ENCODE measurements at places on chromosomes 12 and 14.
A peak's percentile ranks its signal among the peaks of the same experiment; 100 is the strongest.

- H3K4me1 ChIP-seq, result peaks cover 19% of the 10 kb centered on the region
- peaks cover 23% of the 10 kb centered on the region for H3K36me3 ChIP-seq
- no peak overlapping the region for H3K4me3 ChIP-seq
- H3K27me3 ChIP-seq, result no peaks in the 10 kb centered on the region
Observed at GRCh38 chr12:6887460-6887859, 14.4 kb upstream of the SPSB2 start.

DNA sequence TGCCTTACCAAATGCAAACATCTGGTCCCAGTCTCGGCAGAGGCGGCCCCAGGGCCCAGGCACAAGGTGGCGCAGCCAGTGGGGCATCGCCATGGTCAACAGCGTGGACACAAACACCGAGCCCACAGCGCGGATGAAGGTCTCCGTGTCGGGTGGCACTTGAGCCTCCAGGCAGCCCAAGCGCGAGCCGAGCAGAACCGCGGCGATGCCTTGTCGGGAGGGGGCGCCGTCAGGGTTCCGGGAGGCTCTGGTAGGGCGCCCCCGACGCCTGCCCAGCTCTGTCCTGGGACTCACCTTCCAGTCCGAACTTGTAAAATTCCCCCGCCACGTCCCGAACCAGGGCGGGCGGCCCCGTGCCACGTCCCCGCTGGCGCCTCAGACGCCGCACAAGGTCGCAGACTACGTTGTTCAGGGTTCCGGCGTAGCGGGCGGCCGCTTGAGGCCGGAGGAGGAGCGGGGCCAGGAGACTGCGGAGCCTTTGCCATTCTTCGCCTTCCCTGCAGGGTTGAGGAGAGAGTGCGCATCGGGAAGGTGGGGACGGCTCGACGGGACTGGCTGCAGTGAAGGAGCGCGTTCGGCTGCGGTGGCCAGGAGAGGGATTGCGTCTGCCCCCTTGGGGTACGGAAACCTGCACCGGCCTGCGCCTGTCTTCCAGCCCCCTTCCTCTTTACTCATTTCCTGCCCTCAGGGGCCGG lies 1.7 kb downstream of the CYP27B1 start:
- peak overlapping the region; percentile 93 for H3K4me3 ChIP-seq
- H3K27ac ChIP-seq, result peak overlapping the region; percentile 85
- H3K27me3 ChIP-seq, result peaks cover 8% of the 10 kb centered on the region
- peak; percentile 88 for DNase-seq
- H3K4me1 ChIP-seq, result peaks cover 36% of the 10 kb centered on the region

DNA sequence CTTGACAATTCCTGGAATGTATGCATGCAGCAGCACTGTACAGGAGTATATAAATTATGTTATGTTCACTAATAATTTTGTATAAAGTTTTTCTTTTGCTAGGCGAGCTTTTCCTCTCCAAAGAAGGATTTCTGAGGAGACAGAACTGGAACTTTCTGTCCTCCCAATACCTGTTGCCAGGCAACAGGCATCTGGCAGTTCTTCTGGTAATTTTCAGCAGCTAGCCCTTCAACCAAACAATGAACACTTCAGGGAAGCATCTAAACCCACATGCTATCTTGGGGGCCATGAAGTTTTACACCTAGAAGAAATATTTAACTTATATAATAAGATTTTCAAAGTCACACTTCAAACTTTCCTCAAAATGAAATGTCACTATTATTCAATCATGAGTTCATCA lies 162.9 kb upstream of the SYT10 start:
- no peaks in the 10 kb centered on the region for H3K27me3 ChIP-seq
- H3K27ac ChIP-seq, result no peak overlapping the region
- H3K4me3 ChIP-seq, result no peak overlapping the region
- no peaks in the 10 kb centered on the region for H3K4me1 ChIP-seq
- no peaks in the 10 kb centered on the region for H3K36me3 ChIP-seq
- no peak for DNase-seq

- no peak overlapping the region for H3K4me3 ChIP-seq
- H3K27me3 ChIP-seq, result peaks cover 2% of the 10 kb centered on the region
- H3K36me3 ChIP-seq, result peaks cover under 1% of the 10 kb centered on the region
- no peak for DNase-seq
- H3K27ac ChIP-seq, result no peak overlapping the region
Observed at GRCh38 chr12:128861226-128862016, 8.1 kb downstream of the GLT1D1 start.

DNA sequence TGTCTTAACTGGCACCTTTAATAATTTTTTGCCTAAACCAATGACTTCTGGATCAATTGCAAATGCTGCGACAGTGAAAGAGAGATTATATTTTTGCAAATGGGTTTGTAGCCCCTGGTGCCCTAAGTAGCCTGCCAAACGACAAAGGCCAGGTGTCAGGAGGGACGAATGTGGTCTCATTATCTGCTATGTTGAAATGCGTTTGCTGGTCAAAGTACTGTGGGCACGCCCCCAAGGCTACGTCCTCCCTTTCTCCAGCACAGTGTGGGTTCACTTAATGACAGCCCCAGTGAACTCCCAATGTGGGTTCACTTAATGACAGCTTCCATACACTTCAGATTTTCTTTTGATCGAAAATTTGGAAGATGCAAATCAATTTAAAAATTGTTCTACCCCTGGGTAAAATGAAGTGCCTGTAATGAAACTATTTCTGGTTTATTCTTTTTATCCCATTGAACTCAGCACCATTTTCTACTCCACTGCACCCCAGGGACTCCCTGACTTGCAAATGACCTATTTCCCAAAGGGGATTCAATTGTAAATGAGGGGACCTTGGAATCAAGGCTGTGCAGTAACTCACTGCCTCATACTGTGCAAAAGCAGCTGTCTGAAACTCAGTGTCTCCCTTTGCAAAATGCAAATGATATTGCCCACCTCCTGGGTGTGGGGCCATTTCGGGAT lies 1.4 kb downstream of the SERPINA11 start:
- no peaks in the 10 kb centered on the region for H3K36me3 ChIP-seq
- H3K27ac ChIP-seq, result no peak overlapping the region
- DNase-seq, result no peak
- no peak overlapping the region for H3K4me3 ChIP-seq
- peaks cover 26% of the 10 kb centered on the region for H3K27me3 ChIP-seq
- no peaks in the 10 kb centered on the region for H3K4me1 ChIP-seq

- no peak overlapping the region for H3K27ac ChIP-seq
- peaks cover 22% of the 10 kb centered on the region for H3K36me3 ChIP-seq
- DNase-seq, result no peak
- no peak overlapping the region for H3K4me3 ChIP-seq
- H3K27me3 ChIP-seq, result no peaks in the 10 kb centered on the region
- peaks cover 20% of the 10 kb centered on the region for H3K4me1 ChIP-seq
Observed at GRCh38 chr12:11133162-11133561, 1.3 kb downstream of the TAS2R30 start.

- no peak for DNase-seq
- H3K4me3 ChIP-seq, result no peak overlapping the region
- H3K27ac ChIP-seq, result no peak overlapping the region
- H3K27me3 ChIP-seq, result no peaks in the 10 kb centered on the region
- H3K36me3 ChIP-seq, result no peaks in the 10 kb centered on the region
Observed at GRCh38 chr14:48615618-48616017, 940.2 kb upstream of the MDGA2 start.

- H3K4me1 ChIP-seq, result peaks cover 2% of the 10 kb centered on the region
- H3K4me3 ChIP-seq, result no peak overlapping the region
- peaks cover 26% of the 10 kb centered on the region for H3K27me3 ChIP-seq
- H3K27ac ChIP-seq, result no peak overlapping the region
- no peak for DNase-seq
Observed at GRCh38 chr12:95836630-95837239, 22.0 kb upstream of the SNRPF start.

GRCh38 chr12:14193639-14194038 lies 171.8 kb upstream of the ATF7IP start:
- DNase-seq, result no peak
- H3K27ac ChIP-seq, result no peak overlapping the region
- no peak overlapping the region for H3K4me3 ChIP-seq
- H3K36me3 ChIP-seq, result no peaks in the 10 kb centered on the region
- no peaks in the 10 kb centered on the region for H3K4me1 ChIP-seq
- H3K27me3 ChIP-seq, result peaks cover 9% of the 10 kb centered on the region

DNA sequence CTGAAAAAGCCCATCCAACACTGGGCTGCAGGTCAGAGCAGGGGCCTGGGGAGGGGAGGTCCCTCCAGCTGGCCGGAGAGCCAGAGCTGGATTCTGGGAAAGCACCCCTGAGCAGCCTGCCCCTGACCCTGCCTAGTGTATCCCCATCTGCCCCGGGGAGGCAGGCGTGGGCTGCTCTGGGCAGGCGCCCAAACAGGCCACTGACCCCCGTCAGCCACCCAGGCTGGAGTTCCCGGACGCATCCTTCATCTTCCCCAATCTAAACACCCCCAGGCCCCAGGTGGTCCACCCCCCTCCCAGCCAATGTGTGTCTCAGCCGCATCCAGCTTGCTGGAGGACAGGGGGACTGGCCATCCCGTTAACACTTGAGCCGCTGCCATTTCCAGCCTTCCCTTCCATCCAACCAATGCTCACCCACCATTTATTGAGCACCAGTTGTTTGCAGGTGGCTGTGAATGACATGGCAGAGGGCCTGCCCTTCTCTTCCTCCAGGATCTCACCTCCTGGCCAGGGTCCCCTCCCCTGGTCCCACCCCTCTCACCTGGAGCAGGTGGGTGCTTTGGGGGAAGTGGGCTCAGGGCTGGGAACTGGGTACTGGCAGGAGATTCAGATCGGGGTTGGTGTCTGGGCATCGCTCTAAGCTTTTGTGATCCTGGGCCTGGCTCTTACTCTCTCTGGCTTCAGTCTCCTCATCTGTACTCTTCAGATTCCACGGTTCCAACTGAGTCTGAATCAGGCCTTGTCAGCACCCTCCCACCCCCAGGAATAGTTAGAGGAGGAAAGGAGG lies 743 bp upstream of the DTX1 start:
- H3K4me1 ChIP-seq, result no peaks in the 10 kb centered on the region
- peaks cover 31% of the 10 kb centered on the region for H3K27me3 ChIP-seq
- DNase-seq, result no peak

DNA sequence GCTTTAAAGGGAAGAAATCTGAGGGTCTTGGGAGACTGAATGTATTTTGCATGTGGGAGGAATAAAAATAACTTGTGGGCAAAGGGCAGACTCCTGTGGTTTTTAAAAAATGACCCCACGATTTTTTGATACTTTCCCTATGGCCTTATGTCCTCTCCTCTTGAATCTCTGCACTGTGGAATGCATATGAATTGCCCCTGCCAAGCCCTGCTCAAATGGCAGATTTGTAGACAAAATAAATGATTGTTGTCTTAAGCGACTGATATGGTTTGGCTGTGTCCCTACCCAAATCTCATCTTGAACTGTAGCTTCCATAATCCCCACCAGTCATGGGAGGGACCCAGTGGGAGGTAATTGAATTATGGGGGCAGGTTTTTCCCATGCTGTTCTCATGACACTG lies 223.8 kb downstream of the DACT1 start:
- H3K27ac ChIP-seq, result no peak overlapping the region
- H3K4me3 ChIP-seq, result no peak overlapping the region
- DNase-seq, result peak; percentile 31
- H3K4me1 ChIP-seq, result no peaks in the 10 kb centered on the region

DNA sequence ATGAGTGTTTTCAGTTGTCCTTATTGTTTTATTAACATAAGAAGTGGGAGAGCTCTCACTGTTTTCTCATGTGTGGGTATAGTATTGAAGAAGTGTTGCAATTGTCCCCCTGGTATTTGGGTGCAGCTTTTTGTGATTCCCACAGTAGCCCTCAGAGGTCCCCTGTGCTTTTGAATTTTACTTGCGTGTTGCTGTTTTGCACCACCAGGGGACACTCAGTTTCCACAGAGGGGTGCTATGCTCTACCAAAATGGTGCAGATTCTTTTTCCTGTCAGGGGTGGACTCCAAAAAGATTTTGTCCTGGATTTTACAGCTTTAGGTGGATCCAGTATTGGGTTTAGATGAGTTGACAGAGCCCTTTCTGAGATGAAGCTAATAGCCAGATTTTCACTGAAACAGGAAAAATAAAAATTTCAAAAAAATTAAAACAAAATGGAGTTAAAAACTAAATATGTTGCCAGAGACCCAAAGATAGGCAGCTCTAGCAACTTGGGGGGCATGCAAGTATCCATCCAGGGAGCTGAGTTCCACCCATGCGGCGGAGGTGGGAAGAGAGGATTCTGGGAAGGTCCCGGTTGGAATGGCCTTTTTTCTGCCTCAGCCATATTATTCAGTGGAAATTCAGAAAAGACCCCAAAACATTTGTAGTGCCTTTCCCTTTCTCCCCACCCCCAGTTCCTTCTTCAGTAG lies 50.2 kb downstream of the TTLL5 start:
- H3K4me3 ChIP-seq, result no peak overlapping the region
- H3K4me1 ChIP-seq, result peaks cover 6% of the 10 kb centered on the region
- H3K27ac ChIP-seq, result no peak overlapping the region
- H3K36me3 ChIP-seq, result peaks cover 5% of the 10 kb centered on the region
- no peaks in the 10 kb centered on the region for H3K27me3 ChIP-seq
- peak; percentile 74 for DNase-seq

DNA sequence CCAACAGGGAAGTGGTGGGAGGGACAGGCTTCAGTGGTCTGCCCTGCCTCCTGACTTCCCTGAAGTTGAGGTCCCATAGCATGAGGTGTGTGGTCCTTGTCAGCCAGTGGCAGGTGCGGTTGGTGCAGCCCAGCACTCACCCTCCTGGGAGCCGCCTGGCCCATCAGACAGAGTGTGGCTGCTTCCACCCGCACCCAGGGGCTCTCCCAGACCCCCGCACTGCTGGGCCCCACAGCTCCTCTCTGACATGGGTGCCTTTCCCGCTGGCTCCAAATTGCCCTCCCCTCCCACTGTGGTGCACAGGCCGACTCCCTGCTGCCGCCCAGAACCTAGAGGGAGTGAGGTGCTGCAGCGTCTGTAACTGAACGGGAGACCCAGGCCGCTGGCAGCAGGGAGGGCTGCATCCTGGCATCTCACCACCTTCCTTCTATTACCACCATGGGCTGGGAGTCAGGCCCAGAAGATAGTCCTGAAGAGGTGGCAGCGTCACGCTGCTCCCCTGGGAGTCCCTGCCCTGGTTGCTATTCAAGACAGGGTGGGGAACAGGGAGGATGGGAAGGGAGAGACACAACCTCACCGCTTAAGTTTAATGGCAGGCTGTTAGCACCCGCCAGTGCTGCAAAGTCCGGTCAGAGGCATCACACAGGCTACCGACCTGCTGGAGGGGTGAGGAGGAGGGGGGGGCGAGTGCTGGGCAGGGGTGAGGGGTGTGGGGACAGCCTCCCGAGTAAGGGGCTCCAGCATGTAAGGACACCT lies 180.6 kb upstream of the PRMT8 start:
- no peak for DNase-seq
- H3K4me1 ChIP-seq, result no peaks in the 10 kb centered on the region

DNA sequence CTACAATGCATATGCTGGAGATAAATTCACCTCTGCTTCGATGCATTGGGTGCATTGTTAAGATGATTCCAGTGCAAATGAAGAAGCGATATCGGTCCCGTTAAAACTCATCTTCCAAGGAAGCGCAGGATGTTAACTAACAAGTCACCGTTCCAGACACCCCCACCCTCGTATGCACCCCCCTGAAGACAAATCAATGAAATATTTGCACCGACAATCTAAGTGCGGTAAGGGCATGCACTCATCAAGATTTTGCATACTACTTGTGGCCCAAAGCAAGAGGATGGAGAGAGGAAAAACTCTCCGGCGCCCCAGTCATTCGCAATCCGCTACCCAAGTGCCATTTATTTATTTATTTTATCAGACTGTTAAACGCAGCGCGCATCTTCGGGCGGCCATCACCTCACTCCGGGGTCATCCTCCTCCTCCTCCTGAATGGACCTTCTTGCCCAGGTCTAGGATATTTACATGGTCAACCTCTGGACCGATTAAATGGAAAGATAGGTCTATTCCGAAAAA lies 1.2 kb downstream of the NOVA1 start:
- peaks cover 25% of the 10 kb centered on the region for H3K27me3 ChIP-seq
- H3K36me3 ChIP-seq, result peaks cover 2% of the 10 kb centered on the region
- no peaks in the 10 kb centered on the region for H3K4me1 ChIP-seq
- peak overlapping the region; percentile 39 for H3K4me3 ChIP-seq
- peak overlapping the region; percentile 11 for H3K27ac ChIP-seq

All from activated CD4-positive, alpha-beta T cell treated with anti-CD3 and anti-CD28 coated beads, Interleukin-2, amount 10 ng/mL, durations not matched to agents 24 days and 14 days (primary cell).